Peyer's patch (tissue), 4 donors: ENCODE measurements at places on chromosomes 3 and 15. TPM values are rescaled to one million over a fixed set of nuclear protein-coding genes. Genes with fewer than 3 reads are reported as not detected.

GRCh38 chr15:52391069-52391468 lies 95.5 kb upstream of the MYO5C start:
- no peak for DNase-seq

DNA sequence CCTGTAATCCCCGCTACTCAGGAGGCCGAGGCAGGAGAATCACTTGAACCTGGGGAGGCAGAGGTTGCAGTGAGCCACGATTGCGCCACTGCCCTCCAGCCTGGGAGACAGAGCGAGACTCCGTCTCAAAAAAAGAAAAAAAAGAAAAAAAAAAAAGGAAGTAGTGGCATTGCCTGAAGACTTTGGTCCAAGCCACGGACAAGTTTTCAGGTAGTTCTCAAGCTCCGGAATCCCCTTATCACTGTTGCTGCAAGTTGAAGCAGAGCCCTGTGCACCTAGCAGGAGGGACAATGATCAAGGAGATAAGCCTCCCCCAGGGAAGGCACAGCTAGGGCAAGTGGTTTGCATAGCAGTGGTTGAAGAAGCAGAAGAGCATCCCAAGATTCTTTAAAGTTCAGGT lies 97.6 kb downstream of the MEX3B start:
- DNase-seq, result no peak

DNA sequence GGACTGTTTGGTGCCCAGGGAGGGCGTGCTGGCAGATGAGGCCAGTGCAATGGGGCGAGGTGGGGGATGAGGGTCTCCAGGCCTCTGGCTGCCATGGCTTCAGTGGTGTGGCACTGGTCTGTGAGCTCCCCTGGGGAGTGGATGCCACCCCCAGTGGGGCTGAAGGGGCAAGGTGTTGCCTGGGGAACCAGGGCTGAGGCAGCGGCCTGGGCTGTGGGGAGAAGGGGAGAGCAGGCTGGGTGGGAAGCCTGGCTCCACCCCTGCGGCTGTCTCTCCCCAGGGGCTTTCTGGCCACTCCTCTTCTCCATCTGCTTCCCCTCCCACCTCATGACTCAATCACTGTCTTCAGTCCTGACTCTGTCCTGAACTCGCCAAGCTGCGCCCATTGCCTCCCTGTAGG lies 88.4 kb upstream of the TLE3 start:
- no peak for DNase-seq

DNA sequence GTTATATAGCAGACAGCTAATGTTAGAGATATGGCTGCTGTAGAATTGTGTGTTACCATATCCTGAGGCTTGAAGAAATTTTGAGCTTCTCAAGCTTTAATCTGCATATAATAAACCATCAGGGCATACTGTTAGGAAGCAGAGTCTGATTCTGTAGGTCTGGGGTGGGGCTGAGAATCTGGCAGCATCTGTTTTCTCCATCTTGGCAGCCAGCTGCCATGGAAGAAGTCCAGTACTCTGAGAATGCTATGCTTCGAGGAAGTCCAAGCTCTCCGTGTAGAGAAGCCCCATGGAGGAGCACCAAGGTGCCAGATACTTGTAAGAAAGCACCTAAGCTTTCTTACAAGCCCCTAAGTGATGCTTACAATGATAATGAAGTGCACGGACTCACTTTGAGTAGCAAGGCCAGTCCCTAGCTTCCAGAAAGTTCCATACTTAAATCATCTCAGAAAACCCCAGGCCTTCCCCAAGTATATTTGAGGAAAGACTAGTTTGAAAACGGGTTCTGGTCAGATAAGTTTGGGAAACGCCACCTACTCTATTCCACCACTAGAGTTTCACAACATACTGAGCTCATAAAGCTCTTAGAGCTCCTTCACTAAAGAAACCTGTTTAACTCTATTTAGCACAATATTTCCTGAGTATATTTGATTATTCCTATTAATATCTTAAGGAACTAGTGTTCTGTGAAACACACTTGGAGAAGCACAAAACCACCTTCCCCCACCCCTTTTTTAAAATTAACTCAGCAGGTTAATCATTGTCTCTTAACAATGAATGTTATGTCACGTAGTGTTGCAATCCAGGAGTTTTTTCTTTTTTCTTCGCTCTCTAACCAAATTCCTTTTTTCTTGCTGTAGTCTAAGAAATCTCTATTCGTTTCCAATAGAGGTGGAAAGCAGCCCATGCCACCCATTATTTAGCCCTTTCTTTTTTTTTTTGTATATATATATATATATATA lies 59.9 kb upstream of the RASGRP1 start:
- no peak for DNase-seq

DNA sequence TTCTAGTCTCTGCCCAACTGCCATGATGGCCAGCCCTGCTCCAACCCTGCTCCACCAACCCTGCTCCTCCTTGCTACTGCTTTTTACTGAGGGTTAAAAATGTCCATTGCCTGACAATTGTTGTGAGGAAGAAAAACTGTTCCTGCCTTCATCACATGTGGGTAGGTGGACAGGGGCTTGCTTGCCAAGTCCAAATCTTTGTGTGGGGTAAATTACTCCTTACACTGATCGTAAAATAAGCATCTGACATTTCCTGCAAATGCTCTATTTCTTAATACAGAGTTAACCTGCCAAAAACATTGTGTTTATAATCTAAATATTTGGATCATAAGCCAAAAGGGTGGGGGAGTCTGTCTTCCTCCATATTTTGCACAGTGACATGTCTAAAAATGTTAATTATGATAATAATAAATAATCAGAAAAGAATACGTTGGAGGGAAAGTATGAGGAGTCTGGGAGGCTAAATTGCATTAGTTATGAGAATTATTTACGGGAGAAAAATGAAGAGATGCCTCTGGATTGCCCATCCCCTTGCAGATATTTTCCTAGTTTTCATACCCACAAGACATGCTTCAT lies 242.5 kb upstream of the TBL1XR1 start:
- no peak for DNase-seq

- peak; percentile 74 for DNase-seq
Measured at GRCh38 chr15:89472785-89473256, 23.6 kb downstream of the RHCG start.

DNA sequence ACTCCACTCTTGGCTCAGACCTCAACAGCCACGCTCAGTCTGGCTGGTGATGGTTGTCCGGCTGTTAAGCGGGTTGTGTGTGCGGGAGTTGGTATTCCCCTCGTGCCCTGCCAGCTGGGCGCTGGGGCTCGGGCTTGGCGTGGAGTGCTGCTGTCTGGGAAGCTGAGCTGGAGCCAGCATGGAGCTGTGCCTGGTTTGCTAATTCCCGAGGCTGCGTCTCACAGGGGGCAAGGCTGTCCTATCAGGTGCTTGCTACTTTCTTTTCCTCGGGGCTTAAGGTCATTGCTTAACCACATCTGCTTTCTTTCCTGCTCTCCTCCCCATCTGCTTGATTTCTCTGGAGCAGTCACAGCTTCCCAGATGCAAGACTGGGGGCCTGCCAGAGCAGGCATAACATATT lies 29.9 kb downstream of the PDIA5 start:
- peak; percentile 43 for DNase-seq

- DNase-seq, result no peak
Measured at GRCh38 chr3:194458131-194458530, 28.7 kb downstream of the ATP13A3 start.

GRCh38 chr3:50381383-50381782 lies 22.1 kb upstream of the TMEM115 start:
- DNase-seq, result no peak

Gene SGO1
- 4.3 TPM for total RNA-seq

Gene TRH
- total RNA-seq, result not detected

Gene CYP8B1
- not detected for total RNA-seq

Gene LTF
- total RNA-seq, result not detected

Gene TM6SF1
- total RNA-seq, result 3.5 TPM
